Activated CD4-positive, alpha-beta T cell treated with anti-CD3 and anti-CD28 coated beads, Interleukin-2, amount 10 ng/mL, durations not matched to agents 7 days and 5 days (primary cell): ENCODE measurements at places on chromosomes 7 and 10. TPM values are rescaled to one million over a fixed set of nuclear protein-coding genes. Genes with fewer than 3 reads are reported as not detected.

DNA sequence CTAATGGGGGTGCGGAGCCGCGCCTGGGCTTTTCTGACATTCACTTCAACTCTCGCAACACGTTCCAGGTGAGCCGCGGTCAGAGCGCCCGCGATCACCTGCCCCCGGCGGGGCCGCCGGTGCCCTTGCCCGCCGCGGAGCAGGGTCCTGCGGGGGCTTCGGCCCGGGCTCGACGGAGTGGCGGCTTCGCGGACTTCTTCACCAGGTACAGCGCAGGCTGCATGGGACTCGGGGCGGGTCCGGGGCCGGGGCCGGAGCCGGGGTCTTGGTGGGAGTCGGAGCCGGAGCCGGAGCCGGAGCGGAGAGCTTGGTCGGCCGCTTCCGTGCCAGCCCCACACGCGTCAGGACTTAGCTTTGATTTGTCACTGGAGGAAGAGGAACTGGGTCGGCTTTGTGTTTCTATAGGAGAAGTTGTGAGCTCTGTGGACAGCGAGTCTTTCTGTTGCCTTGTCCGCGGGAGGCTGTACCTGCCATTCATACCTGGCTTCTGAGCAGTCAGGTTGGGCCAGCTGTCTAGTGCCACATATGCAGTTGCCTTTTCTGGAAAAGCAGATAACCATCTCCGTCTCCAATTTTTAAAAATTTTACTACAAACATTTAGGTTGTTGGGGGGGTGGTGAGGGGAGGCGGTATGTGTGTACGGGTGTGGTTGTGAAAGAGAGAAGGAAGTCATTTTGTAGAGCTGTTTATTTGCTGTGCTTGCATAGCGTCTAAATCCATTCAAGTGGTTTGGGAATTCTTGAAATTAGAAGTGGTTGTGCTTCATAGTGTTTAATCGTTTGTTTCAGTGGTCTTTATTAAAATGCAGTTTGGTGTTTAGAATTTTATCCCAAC, 1.3 kb downstream of the TBC1D12 start:
- peak overlapping the region; percentile 68 for H3K4me3 ChIP-seq
- peaks cover 9% of the 10 kb centered on the region for H3K4me1 ChIP-seq
- H3K27me3 ChIP-seq = peaks cover 72% of the 10 kb centered on the region

DNA sequence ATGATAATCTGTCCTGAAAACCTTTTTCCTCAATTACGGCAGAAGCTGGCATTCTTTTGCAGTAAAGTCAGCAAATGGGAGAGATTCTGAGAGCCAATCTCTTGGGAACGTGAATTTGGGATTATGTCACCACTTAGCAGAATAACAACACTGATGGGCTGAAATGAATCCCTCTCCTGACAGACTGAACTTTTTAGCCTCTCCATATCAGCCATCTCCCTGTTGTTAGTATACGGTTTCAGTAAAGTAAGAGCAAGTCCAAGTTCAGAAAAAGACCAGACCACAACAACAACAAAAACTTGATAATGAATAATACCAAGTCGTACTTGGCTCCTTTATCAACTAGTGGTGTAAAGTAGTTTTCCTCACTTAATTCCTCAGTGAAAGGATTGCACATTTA, 1048.8 kb downstream of the GATA3 start:
- DNase-seq = no peak
- peaks cover 2% of the 10 kb centered on the region for H3K4me1 ChIP-seq
- no peaks in the 10 kb centered on the region for H3K36me3 ChIP-seq
- H3K27ac ChIP-seq = no peak overlapping the region
- no peaks in the 10 kb centered on the region for H3K27me3 ChIP-seq

- H3K36me3 ChIP-seq = no peaks in the 10 kb centered on the region
- H3K4me3 ChIP-seq = no peak overlapping the region
Observed at GRCh38 chr7:76403780-76404494, 5.6 kb downstream of the SSC4D start.

DNA sequence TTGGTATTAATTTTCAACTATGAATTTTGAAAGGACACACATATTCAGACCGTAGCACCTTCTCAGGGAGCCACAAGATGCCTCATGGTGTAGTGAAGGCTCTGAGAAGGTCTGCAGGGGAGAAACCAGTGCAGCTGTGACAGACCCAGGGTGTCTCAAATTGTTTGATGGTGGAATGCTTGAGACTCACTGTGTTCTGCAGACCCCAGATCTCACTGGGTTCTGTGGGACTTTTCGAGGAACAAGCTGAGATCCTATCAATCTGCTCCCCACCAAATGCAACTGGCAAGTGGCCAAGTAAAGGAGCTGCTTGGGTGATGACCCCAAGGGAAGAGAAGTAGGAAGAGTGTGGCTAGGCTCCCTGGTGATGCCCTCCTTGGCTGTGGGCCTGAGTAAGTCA, 130.5 kb upstream of the UNC5B start:
- H3K27ac ChIP-seq = no peak overlapping the region
- no peak for DNase-seq
- H3K36me3 ChIP-seq = no peaks in the 10 kb centered on the region
- H3K4me1 ChIP-seq = no peaks in the 10 kb centered on the region

Gene UCN3
- not detected for total RNA-seq

Gene WEE2
- not detected for total RNA-seq

Gene TMEM229A
- not detected for total RNA-seq
